CD4-positive, alpha-beta memory T cell (primary cell): ENCODE measurements at places on chromosomes 12 and 14. TPM values are rescaled to one million over a fixed set of nuclear protein-coding genes. Genes with fewer than 3 reads are reported as not detected.

Gene CMAS
- 45.0 TPM for polyA plus RNA-seq

Gene MRPL42
- polyA plus RNA-seq = 92.8 TPM

Gene HOXC12
- polyA plus RNA-seq = not detected

DNA sequence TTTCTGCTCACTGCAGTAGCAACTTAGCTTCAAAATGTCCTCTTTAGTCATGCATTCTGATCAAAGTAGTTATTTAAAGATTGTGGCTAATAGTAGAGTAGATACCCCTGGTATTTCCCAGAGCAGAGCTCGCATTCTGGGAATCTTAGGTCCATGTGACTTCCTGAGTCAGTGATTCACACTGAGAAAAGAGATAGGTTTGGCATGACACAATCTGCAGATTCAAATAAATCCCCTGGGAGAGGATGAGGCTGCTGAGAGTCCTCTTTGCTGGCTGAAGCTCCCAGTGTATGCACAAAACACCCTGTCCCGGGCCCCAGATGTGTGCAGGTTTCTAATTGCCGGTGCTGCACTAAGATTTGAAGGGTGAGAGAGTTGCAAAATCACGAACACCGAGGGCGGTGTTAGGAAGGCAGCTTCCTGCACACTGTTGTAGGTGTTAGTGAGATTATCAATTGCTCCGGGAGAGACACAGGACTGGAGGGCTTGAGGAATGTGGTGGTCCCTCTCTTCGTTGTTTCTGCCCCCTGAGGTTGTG is 233.2 kb downstream of the NRXN3 start:
- no peak for DNase-seq

GRCh38 chr12:7129872-7130691 is at the start of gene CLSTN3:
TSS of gene CLSTN3 (plus strand) at chr12:7130371. CDS start at chr12:7130649, 278 bp downstream.
- peak; percentile 83 for DNase-seq

GRCh38 chr12:105445649-105446048 is 115.2 kb downstream of the C12orf75 start:
- no peak for DNase-seq

GRCh38 chr12:5343711-5344110 is 88.2 kb upstream of the NTF3 start:
- DNase-seq = no peak

DNA sequence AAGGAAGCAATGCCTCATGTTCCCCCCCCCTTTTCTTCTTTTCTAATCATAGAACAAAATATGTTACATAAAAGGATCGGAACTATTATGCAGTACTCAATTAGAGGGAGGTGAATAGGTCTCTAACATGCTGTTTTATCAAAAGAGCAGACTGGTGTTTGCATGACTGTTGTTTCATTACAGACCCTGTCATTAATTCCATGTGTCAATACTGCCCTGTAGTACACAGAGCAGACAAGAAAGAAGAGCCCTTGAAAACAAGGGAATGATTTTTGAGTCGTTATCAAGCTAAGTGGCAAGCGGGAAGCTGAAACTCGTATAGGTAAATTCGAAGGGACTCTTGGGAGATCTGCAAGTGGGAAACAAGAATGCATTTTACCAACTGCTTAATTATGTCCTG is 76.9 kb upstream of the TMEM263 start:
- DNase-seq = no peak

DNA sequence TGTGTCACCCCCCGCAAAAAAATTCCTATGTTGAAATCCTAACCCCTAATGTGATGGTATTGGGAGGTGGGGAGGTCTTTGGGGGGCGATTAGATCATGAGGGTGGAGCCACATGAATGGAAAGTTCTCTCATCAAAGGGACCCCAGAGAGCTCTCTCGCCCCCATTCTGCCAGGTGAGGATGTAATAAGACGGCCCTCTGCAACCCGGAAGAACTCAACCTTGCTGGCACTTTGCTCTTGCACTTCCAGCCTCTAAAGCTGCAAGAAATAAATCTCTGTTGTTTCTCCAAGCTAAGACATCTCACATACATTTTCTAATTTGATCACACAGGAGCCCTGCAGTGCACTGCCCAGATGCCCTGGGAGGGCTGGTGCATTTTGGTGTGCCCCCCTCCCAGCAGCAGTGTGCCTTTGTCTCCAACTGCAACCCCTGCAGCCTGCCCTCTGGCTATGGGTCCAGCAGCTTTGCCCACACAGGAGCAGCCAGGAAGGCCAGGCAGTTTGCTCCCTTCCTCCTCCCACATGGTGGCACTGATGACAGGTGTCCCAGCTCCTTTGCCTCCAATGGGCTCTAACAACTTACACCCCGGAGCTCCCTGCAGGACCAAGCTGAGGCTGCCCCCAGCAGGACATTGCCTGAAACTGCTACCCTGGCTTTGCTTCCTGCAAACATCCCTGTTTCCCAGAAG is 59.3 kb downstream of the C14orf132 start:
- no peak for DNase-seq

- DNase-seq = no peak
These were observed 62.3 kb downstream of the SUSD6 start for GRCh38 chr14:69673578-69674305.

DNA sequence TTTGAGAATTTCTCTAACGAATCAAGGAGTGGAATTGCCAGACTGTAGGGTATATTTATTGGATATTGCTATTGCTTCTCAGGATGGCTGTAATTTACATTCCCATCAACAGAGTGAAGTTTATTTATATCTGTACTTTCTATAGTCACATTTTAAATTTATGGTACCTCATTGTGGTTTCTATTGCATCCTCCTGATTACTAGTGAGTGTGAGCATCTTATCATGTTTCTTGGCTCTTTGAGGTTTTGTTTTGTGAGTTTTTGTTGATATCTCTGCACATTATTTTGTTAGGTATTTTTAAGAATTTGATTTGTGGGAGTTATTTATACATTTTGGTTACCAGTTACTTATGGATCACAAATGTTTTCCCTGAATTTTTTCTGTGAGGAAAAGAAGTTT is 13.9 kb downstream of the DNM1L start:
- DNase-seq = no peak

GRCh38 chr12:4432878-4433744 is 12.5 kb downstream of the FGF6 start:
- DNase-seq = no peak

- DNase-seq = no peak
These were observed 185.8 kb upstream of the NUDT4 start for GRCh38 chr12:93191956-93192355.

- DNase-seq = peak; percentile 95
These were observed at the start of gene CFAP251 for GRCh38 chr12:121917950-121918678. TSS of gene CFAP251 (plus strand) at chr12:121918592. CDS start at chr12:121921306, 2,714 bp downstream.

GRCh38 chr14:105473677-105474482 is 741 bp upstream of the CRIP2 start:
- DNase-seq = peak; percentile 70

DNA sequence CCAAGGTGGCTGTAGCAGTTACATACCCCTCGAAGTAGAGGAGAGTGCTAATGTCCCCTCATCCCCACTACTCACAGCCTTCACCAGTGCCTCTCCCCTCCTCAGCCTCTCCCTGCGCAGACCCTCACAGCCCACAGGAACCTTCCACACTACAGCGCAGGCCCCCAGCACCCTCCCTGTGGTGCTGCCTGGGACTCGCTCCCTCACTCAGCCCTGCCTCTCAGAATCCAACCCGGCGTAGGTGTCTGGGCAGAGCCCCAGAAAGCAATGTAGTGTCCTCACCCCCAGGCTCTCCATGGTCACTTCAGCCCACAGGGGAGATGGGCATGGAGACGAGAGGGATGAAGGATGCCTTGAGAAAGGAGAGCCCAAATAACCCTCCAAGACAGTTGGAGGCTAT is 10.9 kb upstream of the ZNF740 start:
- no peak for DNase-seq

- no peak for DNase-seq
These were observed 15.2 kb downstream of the GUCY2C start for GRCh38 chr12:14681190-14681589.

GRCh38 chr14:51516706-51517395 is 134.9 kb upstream of the FRMD6 start:
- no peak for DNase-seq
